ENCODE measurements at places on chromosomes 16 and 17.
A peak's percentile ranks its signal among the peaks of the same experiment; 100 is the strongest.

DNA sequence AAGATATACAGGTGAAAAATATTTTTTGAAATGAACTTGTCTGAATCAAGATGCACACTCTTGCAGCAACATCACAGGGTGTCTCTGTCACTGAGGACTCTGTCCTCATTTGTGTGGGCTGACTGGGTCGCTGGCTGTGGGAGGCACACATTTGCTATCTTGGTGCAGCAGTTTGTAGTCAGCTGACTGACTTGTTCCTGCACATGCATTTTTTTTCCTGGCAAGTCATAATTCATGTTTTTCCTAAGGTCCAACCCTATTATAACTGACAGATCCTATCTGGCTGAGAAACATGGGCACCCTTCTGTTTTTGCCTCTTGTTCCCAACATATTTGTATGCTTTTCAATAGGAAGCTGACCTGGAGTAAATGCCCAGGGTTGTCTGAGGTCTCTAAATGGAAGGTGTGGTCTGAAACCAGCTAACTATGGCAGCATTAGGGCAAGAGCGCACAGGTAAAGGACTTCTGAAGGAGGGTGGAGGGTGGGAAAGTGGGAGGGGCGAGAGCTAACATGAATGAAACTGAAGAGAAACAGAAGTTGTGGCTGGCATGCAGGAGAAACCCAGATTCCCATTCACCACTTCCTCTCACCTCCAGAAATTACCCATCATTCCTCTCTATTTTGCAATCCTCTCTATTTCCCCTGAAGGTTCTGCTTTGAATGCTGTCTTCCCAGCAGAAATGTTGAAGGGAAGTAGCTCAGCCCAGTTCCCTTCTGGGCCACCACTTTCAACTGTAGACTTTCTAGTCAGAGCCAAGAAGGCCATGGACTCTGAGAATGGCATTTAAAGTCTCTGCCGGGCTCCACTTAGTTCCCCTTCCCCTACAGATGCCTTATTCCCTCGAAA lies 166.1 kb downstream of the PRKCA start:
- DNase-seq: peak; percentile 86

- peak; percentile 25 for DNase-seq
Observed at GRCh38 chr17:8337802-8338752, 1.6 kb upstream of the ODF4 start.

- DNase-seq: no peak
Observed at GRCh38 chr17:35577830-35578196, 558 bp downstream of the PEX12 start.

GRCh38 chr16:89434490-89434889 lies 55.9 kb downstream of the ANKRD11 start:
- DNase-seq: no peak

- no peak for DNase-seq
Observed at GRCh38 chr16:48381201-48381600, 4.0 kb downstream of the SIAH1 start.

- DNase-seq: no peak
Observed at GRCh38 chr16:9489835-9490467, 398.5 kb downstream of the HAPSTR1 start.

Measured in GDM1 (cell line).